ENCODE measurements at places on chromosomes 1 and 21.

GRCh38 chr1:158813164-158813563 is 18.0 kb upstream of the MNDA start:
- DNase-seq: no peak

- DNase-seq: no peak
These were observed 557.2 kb downstream of the MATN1 start for GRCh38 chr1:30166174-30166573.

GRCh38 chr1:175922254-175922881 is 179.0 kb upstream of the TNR start:
- no peak for DNase-seq

DNA sequence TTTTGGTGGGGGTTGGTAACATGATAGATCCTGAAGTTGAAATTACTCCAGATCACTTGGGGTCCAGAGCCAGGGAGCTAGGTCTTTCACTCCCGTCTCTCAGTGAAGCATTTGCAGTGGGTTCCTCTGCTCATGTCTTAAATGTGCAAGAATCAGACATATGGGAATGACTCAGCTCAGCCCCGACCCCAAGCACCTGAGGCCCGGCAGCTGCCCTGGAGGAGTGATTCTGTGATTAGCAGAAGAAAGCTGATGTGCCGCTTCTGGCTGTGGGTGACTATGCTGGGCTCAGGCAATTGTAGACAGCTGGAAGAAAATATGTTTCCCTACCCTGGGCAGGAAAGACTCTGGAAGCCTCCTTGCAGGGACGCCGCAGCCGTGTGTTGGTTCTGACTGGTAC is 601.7 kb downstream of the NPHP4 start:
- DNase-seq: peak; percentile 55

- DNase-seq: no peak
These were observed 78.8 kb upstream of the WDR26 start for GRCh38 chr1:224513383-224513782.

- DNase-seq: no peak
These were observed 1392.9 kb downstream of the BRINP3 start for GRCh38 chr1:189084811-189085210.

Measured in activated CD8-positive, alpha-beta memory T cell treated with anti-CD3 and anti-CD28 coated beads, Interleukin-2, amount 50 U/mL, for 48 hours (primary cell).